ENCODE measurements at places on chromosomes 11 and 22.

GRCh38 chr11:93236741-93237675, 39.2 kb upstream of the SLC36A4 start:
- no peak for DNase-seq

- no peak for DNase-seq
Measured at GRCh38 chr22:28142361-28142961, 223.4 kb upstream of the PITPNB start.

DNA sequence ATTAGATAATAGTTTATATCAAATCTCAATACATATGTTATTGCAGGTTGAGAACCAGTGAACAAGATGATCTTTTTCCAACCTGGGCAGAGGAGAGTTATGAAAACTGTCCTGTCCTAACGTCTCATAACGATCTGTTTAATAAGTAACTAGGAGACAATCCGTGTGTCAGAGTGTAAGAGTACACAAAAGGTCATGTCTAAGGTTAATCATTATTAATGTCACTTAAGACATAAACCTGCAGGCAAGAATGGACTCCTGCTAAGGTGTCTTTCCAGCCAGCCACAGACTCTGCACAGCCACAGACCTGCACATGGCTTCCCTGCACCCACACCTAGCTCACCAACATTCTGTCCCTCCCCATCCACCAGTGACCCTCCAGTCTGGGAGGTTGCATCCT, 10.1 kb downstream of the SLC5A4 start:
- no peak for DNase-seq

- DNase-seq, result no peak
Measured at GRCh38 chr22:38320605-38321402, 3.6 kb upstream of the CSNK1E start.

- no peak for DNase-seq
Measured at GRCh38 chr11:69467646-69468045, 13.8 kb upstream of the LINC01488 start.

- no peak for DNase-seq
Measured at GRCh38 chr22:41668971-41669911, 19.4 kb downstream of the SNU13 start.

GRCh38 chr11:111426617-111427016, 47.5 kb upstream of the POU2AF1 start:
- no peak for DNase-seq

DNA sequence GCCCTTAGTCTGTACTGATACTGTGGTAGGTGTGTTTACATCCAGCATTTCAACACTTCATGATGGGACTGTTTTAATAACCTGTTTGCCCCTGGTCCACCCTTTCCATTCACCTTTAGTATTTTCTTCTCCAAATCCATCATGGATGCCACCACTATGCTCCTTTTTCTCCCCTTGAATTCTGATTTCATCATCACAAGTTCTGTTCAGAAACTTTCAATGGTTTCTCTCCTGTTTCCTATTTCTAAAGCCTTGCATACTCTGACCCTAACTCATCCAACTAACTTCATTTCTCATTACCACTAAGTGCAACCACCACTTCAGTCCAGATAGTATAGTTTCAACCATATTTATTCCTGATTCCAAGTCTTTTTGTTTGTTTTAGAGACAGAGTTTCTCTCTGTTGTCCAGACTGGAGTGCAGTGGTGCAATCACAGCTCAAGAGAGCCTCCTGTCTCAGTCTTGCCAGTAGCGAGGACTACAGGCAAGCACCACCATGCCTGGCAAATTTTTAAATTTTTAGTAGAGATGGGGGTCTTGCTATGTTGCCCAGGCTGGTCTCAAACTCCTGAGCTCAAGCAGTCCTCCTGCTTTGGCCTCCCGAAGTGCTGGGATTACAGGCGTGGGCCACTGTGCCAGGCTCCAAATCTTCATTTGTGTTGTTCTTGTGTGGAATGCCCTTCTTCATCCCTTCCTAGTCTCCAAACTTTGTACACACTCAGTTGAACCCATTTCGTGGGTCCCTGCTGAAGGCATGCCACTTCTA, 1.2 kb upstream of the LIN7C start:
- DNase-seq, result no peak

DNA sequence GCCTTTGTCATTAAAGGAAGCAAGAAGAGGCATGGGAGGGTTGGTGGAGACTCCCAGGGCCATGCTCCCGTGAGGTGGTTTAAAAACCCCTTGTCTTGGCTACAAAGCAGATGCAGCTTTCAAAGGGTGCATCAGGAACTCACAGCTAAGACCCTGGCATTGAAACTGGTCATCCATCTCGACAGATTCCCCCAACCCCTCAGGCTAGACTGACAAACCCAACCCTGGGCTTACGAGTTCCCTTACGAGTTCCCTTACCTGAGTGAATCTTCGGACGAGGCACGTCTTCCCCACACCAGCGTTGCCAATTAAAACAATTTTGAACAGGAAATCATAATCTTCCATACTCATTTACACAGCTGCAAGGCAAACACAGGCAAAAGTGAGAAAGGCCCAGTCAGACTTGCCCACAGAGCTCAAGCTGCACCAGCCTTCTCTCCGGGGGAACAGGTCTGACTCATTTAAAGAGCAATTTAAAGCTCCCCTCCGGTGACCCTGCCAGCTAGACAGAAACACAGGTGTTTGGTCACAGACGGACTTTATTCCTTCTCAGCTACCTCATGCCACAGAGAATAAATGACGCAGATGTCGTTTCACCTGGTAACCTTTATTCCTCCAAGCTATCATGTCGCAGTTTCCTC, 74.6 kb downstream of the RAB30 start:
- no peak for DNase-seq

DNA sequence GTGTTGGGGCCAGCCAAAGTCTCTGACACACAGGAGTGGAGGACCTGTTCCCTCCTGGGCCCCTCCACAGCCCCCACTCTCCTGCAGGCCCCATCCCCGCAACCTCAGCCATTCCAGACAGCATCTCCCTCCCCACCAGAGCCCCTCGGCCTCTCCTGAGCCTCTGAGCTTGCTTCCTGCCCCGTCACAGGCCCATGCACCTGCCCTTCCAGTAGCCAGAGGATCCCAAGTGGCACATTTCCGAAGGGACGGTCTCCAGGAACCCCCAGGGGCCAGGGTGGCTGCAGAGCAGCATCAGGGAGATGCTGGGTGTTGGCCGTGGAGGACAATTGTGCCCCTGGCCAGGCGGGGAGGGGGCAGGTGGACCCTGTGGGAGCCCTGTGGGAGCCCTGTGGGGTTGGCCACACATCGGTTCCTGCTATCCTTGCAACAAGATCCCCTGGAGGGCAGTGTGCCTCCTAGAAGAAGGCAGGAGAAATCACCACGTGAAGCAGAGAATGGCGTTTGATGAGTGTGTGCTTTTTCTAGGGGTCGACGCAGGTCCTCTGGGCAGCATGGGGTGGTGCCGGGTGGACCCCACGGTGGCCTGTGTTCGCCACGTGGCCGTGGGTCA, 45.3 kb upstream of the PPARA start:
- DNase-seq, result no peak

DNA sequence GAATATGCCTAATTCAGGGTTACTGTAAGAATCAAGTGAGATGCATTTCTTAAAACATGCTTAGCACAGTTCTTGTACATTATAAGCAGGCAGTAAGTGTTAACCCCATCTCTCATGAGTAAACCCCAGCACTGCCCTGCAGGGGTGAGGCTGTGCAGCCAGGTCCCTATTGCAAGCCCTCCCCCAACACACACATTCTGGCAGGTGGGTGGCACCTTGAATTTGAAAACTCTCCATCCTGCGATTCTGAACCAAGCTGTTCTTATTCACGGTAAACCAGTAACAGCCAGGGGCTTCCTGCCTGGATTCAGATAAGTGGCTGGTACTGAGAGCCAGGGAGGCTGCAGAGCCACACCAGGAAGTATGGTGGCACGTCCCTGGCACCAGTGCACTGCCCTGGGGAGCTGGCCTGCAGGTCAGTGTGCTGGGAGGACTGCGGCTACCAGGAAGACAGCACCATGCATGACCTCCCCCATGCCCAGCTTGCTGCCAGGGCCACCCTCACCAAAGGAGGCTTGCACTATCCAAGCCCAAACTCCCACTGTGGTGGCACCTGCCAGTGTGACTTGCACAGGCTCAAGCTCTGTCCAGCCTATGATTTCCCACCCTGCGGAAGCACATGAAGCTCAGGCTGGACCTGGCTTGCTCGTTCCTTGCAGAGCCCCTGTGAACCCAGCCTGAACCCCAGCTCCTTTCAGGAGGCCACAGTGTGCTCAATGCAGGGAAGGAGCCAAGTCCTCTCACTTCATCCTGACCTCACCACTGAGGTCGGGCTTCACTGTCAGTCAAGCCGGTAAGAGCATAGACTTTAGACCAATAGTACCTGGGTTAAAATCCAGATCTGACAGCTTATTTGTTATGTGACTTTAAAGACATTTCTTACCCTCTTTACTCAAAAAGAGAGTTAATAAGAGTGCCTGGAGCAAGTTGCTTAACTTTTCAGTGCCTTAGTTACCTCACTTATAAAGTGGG, 88.1 kb downstream of the MICAL2 start:
- DNase-seq, result no peak

- DNase-seq, result no peak
Measured at GRCh38 chr22:35541254-35541748, 670 bp downstream of the RASD2 start.

DNA sequence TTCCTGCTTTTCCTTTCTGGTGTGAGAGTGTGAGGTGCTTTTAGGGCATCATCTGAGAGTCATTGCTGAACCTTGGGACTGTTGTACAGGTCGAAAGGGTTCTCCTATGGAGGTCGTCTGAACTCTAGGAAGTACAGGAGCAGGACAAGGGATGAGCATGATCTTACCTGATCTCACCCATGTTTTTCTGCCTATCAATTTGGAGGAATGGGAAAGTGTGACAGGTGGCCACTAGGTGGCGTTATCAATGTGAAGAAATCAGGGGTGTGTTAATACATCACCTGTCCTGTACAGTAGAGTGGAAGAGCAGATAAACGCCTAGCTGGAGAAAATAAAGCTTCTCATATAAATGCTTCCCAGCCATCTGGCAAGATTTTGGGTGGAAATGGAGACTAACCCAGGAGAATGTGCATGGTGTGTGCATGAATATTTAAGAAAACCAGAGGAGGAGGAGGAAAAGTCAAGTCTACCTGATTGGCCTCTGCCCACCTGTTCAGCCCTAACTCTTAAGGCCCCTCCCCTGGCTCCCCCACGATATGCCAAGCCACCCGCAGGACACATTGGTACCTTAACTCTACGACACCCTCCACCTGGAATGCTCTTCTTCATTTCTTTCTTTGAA, 72.0 kb upstream of the NARS2 start:
- peak; percentile 25 for DNase-seq

GRCh38 chr11:76685831-76686230, 15.3 kb upstream of the LRRC32 start:
- no peak for DNase-seq

- DNase-seq, result no peak
Measured at GRCh38 chr11:115153135-115153534, 351.1 kb downstream of the CADM1 start.

- DNase-seq, result no peak
Measured at GRCh38 chr22:40666151-40666848, 13.0 kb upstream of the MCHR1 start.

DNA sequence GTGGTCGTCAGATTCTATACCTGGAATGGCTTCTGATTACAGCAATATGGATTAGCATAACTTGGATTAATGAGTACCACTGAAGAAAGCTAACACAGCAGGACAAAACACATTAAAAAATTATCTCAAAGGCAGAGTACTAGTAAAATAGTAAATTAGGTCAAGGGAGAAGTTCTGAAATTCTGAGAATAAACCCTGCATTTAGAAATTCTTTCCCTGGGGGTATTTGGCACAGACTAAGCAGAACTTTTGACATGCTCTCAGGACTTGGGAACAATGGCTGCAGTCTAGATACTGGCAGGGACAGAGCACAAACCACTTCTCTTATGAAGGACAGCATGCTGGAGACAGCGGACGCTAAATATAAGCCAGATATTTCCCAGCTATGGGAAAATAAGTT, 85.6 kb upstream of the GRIA4 start:
- no peak for DNase-seq

- DNase-seq, result no peak
Measured at GRCh38 chr11:68411501-68411991, 49.0 kb upstream of the PPP6R3 start.

DNA sequence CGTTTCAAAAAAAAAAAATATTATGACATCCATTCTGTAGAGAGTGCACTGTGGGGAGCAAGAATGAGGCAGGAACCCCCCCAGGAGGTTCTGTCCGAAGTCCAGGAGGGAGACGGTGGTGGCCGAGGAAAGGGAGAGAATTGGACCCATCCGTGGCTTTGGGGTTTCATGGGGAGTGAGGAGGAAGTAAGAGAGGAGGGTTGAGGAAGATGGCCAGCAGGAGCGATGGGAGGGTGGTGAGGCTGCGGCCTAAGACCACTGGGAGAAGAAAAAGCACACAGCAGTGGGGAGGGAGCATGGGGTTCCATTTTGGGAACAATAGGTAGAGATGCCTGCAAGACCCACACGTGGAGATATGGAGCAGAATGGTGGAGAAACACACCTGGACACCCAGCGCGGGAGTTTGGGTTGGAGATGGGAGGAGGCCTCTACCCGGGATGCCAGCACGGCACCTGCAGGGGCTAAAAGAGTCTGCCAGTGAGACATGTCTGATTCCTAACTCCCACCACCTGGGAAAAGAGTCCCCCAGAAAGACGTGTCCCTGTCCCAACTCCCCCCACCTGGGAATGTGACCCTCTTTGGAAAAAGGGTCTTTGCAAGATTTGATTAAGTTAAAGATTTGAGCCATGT, 72.5 kb upstream of the SHANK2 start:
- DNase-seq, result no peak

DNA sequence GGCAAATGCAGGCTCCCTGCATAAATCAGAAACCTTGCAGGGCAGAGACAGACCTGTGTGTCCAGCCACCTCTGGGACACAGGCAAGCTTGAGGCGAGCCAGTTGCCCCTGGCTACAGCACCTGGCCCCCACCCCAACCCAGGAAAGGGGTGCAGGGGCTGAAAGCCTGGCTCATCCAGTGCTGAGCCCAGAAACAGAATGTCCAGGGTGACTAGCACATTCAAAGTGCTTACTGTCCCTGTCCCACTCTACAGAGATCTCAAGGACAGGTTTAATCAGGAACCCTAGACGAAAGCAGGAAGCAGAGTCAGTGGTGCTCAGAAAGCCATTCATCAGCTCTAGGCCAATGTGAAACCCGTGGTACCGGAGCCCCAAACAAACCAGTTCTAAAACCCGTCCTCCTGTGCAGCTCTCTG, 31.9 kb downstream of the PLEKHA7 start:
- DNase-seq, result no peak

DNA sequence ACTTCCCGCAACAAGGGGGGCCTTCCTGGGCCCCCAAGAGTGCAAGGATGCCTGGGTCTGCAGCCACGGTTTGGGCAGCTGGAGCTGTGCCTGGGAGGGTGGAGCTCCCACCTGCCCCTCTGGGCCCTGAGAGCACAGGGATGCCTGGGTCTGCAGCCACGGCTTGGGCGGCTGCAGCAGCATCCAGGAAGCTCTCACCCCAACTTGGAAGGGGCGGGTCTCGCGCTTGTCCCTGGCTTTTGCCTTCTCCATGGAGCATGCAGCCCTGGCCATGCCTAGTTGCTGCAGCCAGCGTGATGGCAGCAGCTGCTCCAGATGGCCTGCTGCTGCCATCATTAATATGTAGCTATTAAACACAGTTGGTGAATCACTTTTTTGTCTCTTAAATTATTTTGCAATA, 35.4 kb downstream of the NAGA start:
- no peak for DNase-seq

All from activated CD4-positive, alpha-beta T cell treated with anti-CD3 and anti-CD28 coated beads, Interleukin-2, amount 50 U/mL, for 4 hours (primary cell).